ENCODE measurements at places on chromosomes 11 and 22. TPM values are rescaled to one million over a fixed set of nuclear protein-coding genes. Genes with fewer than 3 reads are reported as not detected.

Gene SCN3B
- total RNA-seq, result 0.16 TPM

Gene ABCC8
- not detected for total RNA-seq

Gene THY1
- total RNA-seq, result 455 TPM

Gene JAML
- not detected for total RNA-seq

Gene SLC22A25
- total RNA-seq, result not detected

Gene CHRNA10
- total RNA-seq, result 0.85 TPM

Gene PGM2L1
- total RNA-seq, result 3.1 TPM

Gene A4GALT
- total RNA-seq, result 7.5 TPM

Gene SCGB2A2
- not detected for total RNA-seq

Gene DDX17
- total RNA-seq, result 574 TPM

Gene GLYATL2
- 2.8 TPM for total RNA-seq

Gene ZDHHC8
- total RNA-seq, result 18.5 TPM

Gene CALCB
- 0.16 TPM for total RNA-seq

Gene OR2AG1
- not detected for total RNA-seq

Gene KLHL35
- total RNA-seq, result 1.5 TPM

Gene POU2AF2
- total RNA-seq, result not detected

Gene SLC22A9
- total RNA-seq, result not detected

Gene CCDC188
- 1.6 TPM for total RNA-seq

Gene LMO2
- total RNA-seq, result not detected

Gene KRTAP5-8
- not detected for total RNA-seq

Gene CHKA
- total RNA-seq, result 10.0 TPM
